Activated T-helper 1 cell treated with anti-CD3 and anti-CD28 coated beads, Interleukin-2, amount 50 U/mL, for 16 hours (primary cell): ENCODE measurements at places on chromosomes 12 and 14.

GRCh38 chr14:41549282-41549681, 57.4 kb upstream of the LRFN5 start:
- no peak for DNase-seq

GRCh38 chr12:99833397-99833796, 151.3 kb downstream of the ANKS1B start:
- DNase-seq, result no peak

DNA sequence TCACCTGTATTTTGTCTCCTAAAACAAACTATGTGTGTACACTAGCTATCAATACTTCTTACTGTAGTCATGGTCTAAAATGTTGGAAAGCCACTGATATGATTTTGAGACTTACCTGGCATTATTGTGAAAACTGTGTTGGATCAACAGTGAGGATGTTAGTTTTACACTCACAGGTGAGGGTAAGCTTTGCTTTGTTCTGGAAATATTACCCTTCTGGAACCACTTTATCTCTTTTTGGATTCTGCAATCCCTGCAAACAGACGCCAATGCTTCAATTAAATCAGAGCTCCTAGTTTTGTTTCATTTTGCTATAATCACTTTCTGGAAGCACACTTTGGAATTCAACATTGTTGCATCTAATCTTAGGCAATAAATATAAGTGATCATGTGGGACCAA, 223.3 kb downstream of the RPS29 start:
- no peak for DNase-seq

DNA sequence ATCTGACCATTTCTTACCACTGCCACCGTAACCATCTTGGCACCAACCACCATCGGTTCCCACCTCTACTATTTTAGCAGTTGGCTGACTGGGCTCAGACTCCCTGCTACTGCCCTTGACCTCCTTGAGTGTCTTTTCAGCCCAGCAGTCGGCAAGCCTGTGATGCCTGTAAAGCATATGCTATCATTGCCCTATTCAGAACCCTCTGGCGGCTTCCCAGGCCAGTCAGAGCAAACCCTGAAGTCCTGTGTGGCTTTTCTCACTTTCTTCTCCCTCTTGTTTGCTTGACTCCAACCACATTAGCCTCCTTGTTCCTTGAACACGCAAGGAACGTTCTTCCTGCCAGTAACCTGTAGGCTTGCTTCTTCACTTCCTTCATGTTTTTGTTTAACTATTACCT, 6.2 kb downstream of the IRAK3 start:
- no peak for DNase-seq

- DNase-seq, result no peak
Measured at GRCh38 chr12:117518594-117519270, 157.3 kb upstream of the NOS1 start.
